M059J (cell line): ENCODE measurements at places on chromosomes 3 and 15. TPM values are rescaled to one million over a fixed set of nuclear protein-coding genes. Genes with fewer than 3 reads are reported as not detected.

RNU5B-1 gene
- not detected in 2 replicates for total RNA-seq

SOX14 gene
- total RNA-seq, result not detected in 2 replicates

NLGN1 gene
- total RNA-seq, result 4.2 and 10.6 TPM in 2 replicates

DNA sequence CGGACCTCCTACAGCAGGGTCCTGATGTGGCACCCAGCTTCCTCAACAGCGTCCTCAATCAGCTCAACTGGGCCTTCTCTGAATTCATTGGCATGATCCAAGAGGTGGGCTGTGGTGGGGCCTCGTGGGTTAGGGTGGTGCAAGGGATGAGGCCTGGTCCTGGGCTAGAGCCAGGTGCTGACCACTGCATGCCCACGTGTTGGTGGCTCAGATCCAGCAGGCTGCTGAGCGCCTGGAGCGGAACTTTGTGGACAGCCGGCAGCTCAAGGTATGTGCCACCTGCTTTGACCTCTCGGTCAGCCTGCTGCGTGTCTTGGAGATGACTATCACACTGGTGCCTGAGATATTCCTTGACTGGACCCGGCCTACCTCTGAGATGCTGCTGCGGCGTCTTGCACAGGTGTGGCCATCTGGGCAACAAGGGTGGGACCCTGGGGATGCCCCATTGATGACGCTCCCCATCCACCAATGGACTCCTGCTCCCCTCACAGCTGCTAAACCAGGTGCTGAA, 3.8 kb downstream of the AMIGO3 start:
- no peak for DNase-seq

DNA sequence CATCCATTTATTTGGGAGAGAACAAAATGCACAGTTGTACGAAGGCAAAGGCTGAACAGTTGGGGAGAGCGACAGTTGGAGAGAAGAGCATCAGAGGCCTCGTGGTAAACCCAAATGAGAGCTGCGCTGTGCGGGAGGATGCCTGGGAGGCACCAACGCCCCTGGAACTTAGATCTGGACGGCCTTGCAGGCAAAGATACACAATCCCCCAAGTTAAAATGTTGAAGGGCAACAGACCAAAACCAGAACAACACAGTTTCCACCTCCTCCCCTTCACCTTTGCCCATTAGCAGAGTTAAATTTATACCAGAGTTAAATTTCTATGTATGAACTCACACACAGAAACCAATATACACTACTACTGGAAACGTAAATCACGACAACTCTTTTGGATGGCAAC, 339.6 kb downstream of the RORA start:
- no peak for DNase-seq

GRCh38 chr3:124372775-124373174, 357.5 kb upstream of the UMPS start:
- DNase-seq, result no peak

DNA sequence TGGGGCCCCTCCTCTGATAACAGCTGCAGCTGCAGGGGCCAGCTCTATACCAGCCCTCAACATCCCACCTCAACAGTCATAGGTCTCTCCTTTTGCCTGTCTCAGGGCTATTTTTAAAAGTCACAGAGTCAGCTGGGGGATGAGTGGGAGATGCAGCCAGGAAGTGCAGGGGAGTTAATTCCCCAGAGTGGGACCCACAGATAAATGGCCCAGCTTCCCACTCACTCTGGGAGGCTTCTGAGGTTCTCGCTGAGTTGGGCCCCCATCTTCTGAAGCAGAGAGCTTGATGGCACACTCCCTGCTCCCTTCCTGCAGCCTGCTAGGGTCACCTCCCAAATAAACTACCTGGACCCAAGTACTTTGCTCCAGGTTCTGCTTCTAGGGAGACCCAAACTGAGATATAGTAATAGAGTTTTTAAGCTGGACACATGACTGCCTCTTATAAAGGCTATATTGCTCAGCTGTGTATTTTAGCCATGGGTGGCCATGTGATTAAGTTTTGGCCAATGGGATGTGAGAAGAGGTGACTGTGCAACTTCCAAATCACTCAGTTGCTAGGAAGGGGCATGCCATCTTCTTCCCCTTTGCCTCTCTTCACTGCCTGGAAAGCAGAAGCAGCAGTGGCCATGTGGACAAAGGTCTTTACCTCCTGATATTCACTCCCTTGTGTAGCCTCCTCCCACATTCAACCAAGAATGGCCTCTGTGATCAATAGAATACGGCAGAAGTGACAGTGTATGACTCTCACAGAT, 15.5 kb upstream of the VIPR1 start:
- DNase-seq, result no peak

FANCD2OS gene
- total RNA-seq, result not detected in 2 replicates

CCDC39 gene
- not detected in 2 replicates for total RNA-seq

AHSG gene
- not detected in 2 replicates for total RNA-seq

ITPKA gene
- 3.7 and 6.1 TPM in 2 replicates for total RNA-seq

- DNase-seq, result peak; percentile 87
Measured at GRCh38 chr15:70569091-70569713, 194.2 kb downstream of the UACA start.

DNA sequence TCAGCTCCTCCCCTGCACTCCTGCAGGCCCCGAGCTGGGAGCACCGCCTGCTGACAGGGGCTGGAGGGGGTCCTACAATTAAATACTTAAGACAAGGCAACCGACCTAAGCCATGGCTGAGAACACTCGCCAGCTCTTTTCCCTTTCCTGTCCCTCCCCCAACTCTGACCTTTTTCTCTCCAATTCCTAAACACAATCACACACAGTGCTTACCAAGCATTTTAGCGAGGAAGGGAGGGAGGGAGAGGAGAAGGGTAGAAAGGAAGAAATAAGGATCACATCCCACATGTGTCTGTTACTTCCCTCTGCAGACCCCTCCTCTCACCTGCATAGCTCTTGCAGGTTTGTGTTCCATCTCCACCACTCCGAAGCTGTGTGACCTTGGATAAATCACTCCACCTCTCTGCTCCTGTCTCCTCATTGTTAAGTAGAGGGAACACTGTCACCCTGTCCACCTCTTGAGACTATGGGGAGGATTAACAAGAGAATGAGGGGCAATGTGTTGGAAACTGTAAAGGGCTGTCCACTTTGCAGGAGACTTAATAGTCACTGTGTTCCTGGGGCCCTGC, 63.6 kb downstream of the CYP11A1 start:
- DNase-seq, result no peak

DNA sequence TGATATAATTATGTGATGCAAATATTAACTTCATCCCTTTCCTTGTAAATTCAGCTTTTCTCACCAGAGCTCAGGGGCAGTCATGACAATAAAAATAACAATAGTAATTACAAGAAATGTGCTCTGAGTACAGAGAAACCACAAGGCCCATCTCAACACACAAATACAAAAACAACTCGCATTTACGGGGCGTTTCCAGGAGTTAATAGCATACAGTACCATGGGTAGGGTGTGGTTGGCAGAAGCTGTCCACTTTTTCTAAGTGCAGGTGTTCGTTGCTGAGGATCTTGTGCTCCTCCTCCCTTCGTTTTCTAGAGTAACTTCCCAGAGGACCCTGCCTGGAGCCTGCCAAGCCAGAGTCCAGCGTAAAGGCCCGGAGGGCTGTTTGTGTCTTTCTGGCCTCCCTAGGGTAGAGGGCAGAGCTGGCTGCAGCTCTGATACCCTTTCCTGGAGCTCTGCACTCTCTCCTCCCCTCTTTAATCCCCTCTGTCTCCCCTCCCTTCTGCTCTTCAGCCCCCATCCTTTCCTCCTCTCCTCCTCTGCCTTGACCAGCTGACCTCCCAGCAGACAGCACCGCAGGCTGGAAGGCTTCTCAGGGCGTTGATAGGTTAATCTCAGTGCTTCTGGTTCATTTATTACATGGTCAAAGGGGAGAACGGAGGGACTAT, 11.4 kb downstream of the SEMA3G start:
- no peak for DNase-seq

GRCh38 chr3:10817506-10817905, 1.5 kb downstream of the SLC6A11 start:
- DNase-seq, result no peak

DNA sequence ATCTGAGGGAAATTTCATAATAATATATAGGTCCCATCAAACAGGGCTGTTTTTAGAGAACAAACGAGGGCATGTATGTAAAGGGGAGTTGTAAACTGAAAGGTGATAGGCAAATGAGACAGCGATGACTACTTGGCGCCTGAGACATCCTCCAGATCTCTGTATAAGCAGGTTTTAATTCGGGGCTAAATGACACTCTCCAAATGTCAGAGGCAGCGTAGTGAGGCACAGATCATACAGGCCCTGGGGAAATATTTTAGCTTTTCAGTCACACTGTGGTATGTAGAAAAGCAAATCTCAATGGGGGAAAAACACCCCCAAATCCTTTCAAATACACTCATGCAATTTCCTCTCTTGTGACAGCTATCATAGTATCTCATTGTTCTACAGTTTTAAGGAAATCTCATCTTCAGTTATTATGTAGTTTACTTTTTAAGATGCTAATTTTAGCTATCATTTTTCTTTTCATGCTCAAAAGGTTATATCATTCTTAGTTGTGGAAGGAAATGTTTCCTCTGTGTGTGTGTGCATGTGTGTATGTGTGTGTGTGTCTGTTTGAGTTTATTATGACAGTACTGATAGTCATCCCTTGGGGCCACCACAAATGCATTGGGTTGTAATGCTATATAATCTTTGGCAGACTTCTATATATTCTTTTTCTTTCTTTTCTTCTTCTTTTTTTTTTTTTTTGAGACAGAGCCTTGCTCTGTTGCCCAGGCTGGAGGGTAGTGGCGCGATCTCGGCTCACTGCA, 1.1 kb downstream of the TPRG1 start:
- DNase-seq, result no peak

DNA sequence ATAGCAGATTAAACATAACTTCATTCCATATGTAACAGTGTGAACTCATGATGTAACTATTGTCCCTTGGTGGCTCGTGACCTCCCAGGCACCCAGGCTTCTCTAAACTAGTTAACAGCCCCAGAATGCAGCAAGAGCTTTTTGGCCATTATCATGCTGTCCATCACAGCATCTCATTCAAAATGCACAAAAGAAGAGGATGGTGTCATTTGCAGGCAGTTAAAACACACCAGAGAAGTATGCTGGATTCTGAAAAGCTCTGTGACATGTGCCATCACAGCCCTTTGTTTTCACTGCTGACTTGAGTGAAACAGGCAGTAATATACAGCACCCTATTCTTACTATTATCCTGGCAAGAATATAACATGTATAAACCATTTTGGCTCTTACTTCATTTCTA, 117.6 kb upstream of the CHMP2B start:
- no peak for DNase-seq

ANKUB1 gene
- not detected in 2 replicates for total RNA-seq

GRCh38 chr3:38458796-38459498, 5.3 kb downstream of the ACVR2B start:
- DNase-seq, result peak; percentile 78

GRCh38 chr15:36885771-36886170, 214.6 kb downstream of the MEIS2 start:
- DNase-seq, result no peak

DNA sequence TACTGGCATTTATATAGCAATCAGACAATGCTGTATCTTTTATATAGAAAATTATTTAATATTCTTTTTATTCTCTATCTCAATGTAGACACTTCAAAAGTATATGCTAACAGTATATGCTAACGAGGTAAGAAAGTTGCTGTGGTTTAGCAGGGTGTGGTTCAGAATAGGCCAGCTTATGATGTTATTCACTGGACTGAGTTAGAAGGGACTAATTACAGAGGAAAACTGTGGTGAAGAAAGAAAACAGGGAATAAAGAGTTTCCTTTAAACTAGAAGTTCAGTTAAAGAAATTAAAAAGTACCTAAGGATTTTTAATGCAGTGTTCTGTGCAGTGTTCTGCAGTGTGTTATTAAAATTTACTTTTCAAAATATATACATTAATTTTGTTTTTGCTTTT, 59.4 kb downstream of the MYO9A start:
- no peak for DNase-seq

- no peak for DNase-seq
Measured at GRCh38 chr3:161940621-161940965, 444.0 kb downstream of the OTOL1 start.

GRCh38 chr3:144770915-144771351, 799.3 kb downstream of the DIPK2A start:
- DNase-seq, result peak; percentile 10

APBA2 gene
- 9.2 and 11.2 TPM in 2 replicates for total RNA-seq

- DNase-seq, result no peak
Measured at GRCh38 chr15:66865622-66866611, 163.9 kb downstream of the SMAD6 start.

- no peak for DNase-seq
Measured at GRCh38 chr3:151501171-151501922, 40.5 kb upstream of the IGSF10 start.

SUSD5 gene
- 0.44 and 0.98 TPM in 2 replicates for total RNA-seq

SLC12A1 gene
- total RNA-seq, result 0.05 TPM in 1 of 2 replicates, not detected in the other

DNA sequence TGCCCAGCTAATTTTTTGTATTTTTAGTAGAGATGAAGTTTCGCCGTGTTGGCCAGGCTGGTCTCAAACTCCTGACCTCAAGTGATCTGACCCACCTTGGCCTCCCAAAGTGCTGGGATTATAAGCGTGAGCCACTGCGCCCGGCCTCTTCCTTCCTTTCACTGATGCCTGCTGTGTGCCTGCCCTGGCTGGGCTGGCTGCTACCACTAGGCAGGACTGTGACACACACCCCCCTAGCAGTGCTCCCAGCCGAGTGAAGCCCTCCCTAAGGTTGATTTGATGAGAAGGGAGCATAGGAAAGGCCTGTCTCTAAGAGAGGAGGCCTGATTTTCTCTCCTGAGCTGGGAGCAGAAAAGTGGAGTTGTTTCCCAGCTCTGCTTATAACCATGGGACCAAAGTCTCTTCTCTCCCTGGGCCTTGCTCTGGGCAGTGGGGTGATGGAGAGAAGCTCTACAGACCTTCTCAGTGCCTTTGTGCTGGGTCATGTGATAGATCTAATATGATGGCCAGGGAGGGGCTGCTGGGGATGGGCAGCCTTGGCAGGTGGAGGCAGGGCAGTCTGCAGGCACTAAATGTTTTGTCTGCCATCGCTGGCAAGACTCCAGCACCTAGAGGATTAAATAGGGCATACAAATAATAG, 20.1 kb upstream of the SFMBT1 start:
- DNase-seq, result no peak

PRKCI gene
- 50.1 and 63.1 TPM in 2 replicates for total RNA-seq

- DNase-seq, result no peak
Measured at GRCh38 chr15:70361891-70362290, 264.2 kb upstream of the TLE3 start.

DNA sequence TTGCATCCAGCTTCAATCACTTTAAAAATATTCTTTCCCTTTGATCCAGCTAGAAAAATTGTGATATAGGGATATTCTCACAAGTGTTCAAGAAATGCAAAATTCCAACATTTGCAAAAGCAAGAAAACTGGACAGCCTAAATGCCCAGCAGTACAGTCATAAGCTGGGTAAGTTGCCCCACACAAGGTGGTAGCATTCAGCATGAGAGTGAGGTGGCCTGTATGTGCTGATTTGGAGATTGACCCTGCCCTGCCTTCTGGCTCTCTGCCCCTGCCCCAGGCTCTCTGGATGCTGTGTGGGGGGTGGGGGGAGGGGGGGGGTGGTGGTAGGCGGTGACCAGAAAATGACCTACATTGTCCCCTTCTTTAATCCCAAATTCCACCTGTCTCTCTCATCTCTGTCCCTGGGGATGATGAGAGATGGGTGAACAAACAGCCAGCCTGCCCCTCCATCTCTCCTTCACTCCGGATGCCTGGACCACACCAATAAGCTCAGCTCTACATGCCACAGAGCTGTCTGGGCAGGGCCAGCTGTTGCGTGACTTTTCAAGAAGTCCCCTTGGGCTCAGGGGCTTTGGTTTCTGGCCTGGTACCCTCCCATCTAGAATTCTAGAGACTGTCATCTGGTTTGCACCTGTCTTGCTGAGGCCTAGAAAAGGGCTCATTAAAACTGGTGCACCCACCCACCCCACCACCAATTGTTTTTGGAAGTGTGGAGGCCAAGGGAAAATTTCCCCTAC, 42.2 kb downstream of the SLC28A1 start:
- no peak for DNase-seq

- no peak for DNase-seq
Measured at GRCh38 chr3:193929373-193929772, 206.6 kb upstream of the HES1 start.
